Activated T-helper 17 cell treated with anti-CD3 and anti-CD28 coated beads, Interleukin-2, amount 50 U/mL, for 72 hours (primary cell): ENCODE measurements at places on chromosomes 2 and 18. TPM values are rescaled to one million over a fixed set of nuclear protein-coding genes. Genes with fewer than 3 reads are reported as not detected.

GRCh38 chr2:173544641-173545363 lies 190.1 kb downstream of the CDCA7 start:
- ATAC-seq: no peak

GRCh38 chr18:63079114-63079513 lies 240.5 kb downstream of the BCL2 start:
- ATAC-seq: peak; percentile 64

DNA sequence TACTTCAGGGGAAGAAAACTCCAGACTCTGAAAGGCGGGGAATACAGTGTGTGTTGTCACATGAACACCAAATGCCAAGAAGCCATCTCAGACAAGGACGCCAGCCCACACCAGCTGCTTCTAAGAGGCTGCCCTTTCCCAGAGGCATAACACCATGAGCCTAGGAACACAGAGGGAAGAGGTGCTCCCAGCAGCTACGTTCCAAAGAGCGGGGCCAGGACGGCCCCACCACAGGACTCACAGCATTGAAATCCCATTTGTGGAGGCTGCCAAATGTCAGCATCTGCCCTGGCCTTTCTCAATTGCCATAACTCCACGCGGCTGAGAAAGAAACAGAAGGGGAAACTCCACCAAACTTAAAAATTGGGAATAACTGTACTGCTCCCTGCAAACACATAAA lies 20.1 kb upstream of the ID2 start:
- ATAC-seq: no peak

Gene ARHGEF4
- not detected for total RNA-seq

- no peak for ATAC-seq
Observed at GRCh38 chr2:25174192-25174861, 5.9 kb upstream of the POMC start.

- no peak for ATAC-seq
Observed at GRCh38 chr2:210128961-210129360, 42.2 kb downstream of the KANSL1L start.

Gene FASTKD1
- 59.6 TPM for total RNA-seq

DNA sequence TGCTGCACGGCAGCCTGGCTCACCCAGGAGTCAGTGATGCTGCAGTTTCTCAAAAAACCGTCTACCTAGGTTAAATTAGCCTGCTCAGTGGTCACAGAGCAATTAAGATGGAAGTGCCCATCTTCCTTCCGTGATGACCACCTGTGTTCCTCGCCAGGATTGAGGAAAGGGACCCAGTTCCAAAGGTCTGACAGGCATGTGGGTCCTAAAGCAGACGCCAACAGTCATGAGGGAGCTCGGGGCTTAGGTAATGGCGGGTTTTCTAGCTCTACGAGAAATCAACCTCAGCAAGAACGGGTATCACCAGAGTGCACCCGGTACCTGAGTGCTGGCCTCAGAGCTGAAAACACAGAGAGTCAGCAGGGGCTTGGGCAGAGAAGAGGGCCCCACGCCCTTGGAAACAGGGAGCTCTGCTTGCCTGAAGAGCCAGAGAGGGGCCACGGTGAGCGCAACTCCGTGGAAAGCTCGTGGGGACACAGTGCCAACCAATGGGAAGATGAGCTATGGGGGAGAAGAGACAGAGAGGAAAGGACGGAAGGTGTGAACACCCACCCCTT lies 34.3 kb upstream of the DNMT3A start:
- ATAC-seq: no peak
